ENCODE measurements at places on chromosomes 7 and 10. TPM values are rescaled to one million over a fixed set of nuclear protein-coding genes. Genes with fewer than 3 reads are reported as not detected.

Gene CYP3A4
- 0.32 TPM for polyA plus RNA-seq

Gene CFAP58
- polyA plus RNA-seq, result 0.33 TPM

- no peak for DNase-seq
Observed at GRCh38 chr10:73791871-73792400, 6.5 kb downstream of the ZSWIM8 start.

GRCh38 chr7:65397730-65398142 is 24.1 kb downstream of the ZNF92 start:
- no peak for DNase-seq

DNA sequence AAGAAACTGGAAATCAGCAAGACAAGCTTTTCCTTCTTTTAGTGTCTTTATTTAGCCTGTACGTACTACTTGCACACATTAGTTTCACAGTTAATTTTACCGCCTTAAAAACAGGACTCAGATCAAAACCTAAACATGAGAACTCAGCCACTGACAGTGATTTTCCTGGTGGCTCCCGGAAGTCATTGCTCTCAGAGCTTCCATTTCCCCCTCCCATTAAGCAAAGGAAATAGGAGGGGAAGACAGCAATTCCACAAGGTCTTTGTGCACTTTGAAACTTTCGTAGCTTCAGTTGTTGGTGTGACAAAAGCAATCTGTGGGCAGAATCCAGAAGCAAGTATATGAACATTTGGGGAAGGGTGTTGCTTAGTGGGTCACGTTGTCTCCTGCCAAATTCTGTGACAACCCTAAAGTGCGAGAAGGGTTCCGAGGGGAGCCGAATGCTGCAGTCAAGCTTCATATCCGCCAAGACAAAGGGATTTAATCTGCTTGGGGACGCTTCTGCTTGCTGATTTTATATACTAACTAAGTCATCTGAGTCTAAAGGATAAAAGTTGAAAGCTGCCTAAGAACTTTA is 30.4 kb downstream of the FAM53B start:
- DNase-seq, result no peak

All from muscle of back (tissue), 13 donors.